ENCODE measurements at places on chromosomes 7 and 10. TPM values are rescaled to one million over a fixed set of nuclear protein-coding genes. Genes with fewer than 3 reads are reported as not detected.

Gene BAIAP2L1
- 11.6 TPM for polyA plus RNA-seq

Gene SUV39H2
- 21.0 TPM for polyA plus RNA-seq

Gene CYP2W1
- polyA plus RNA-seq = 1.1 TPM

Gene NEUROD6
- not detected for polyA plus RNA-seq

Gene NME8
- polyA plus RNA-seq = not detected

Gene MUC3A
- 0.71 TPM for polyA plus RNA-seq

Gene CNOT4
- polyA plus RNA-seq = 33.9 TPM

Gene NPC1L1
- 3.2 TPM for polyA plus RNA-seq

Gene ATG9B
- 2.3 TPM for polyA plus RNA-seq

Gene OGDHL
- 41.4 TPM for polyA plus RNA-seq

Gene GOLGA7B
- polyA plus RNA-seq = 0.51 TPM

Gene PPP1R3C
- polyA plus RNA-seq = 41.9 TPM

Gene NPFFR1
- polyA plus RNA-seq = 0.15 TPM

Gene CDK5
- 15.1 TPM for polyA plus RNA-seq

Gene GPC2
- polyA plus RNA-seq = 6.3 TPM

Gene GGCT
- polyA plus RNA-seq = 84.3 TPM

Gene CUEDC2
- 72.0 TPM for polyA plus RNA-seq

Gene TMEM236
- polyA plus RNA-seq = 0.26 TPM

Gene NACAD
- 7.9 TPM for polyA plus RNA-seq

Gene ADAMTS14
- polyA plus RNA-seq = 0.69 TPM
